Right ventricle myocardium inferior (tissue), 1 donor: ENCODE measurements at places on chromosomes 6 and 20. TPM values are rescaled to one million over a fixed set of nuclear protein-coding genes. Genes with fewer than 3 reads are reported as not detected.

DNA sequence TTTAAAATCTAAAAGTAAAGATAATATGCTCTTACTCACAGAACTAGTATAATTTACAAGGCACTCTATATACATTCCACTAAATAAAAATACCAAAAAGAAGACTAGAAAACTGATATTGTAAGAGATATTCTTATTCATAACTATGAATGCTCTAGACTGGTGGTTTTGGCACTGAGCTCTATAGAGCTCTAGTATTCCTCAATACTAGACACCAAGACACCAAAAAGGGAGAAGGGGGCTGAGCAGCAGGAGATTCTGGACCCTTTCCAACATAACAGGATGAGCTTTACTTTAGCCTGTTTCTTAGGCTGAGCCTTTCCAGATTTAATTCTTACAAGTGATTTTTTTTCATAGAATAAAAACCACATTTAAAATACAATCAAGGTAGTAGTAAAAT, 173.6 kb downstream of the COL21A1 start:
- DNase-seq = no peak

- DNase-seq = no peak
Measured at GRCh38 chr20:17643531-17644188, 38.4 kb downstream of the RRBP1 start.

DNA sequence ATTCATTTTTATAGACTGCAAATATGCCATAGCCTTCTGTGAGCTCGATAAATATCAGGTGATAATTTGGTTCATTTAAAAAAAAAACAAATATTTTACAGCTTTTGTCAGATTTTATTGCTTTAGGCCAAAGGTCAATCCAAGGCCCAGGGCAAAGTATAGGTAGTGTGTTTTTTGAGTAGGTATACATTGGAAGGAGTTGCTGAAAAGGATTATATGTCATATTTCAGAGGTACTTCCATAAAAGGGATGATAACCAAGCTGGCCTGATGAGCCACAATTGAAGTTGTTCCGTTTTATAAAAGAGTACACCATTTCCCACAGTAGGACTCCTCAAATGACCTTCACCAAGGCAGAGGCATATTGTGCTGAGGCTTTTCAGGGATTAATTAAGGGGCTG, 452.8 kb upstream of the FLRT3 start:
- no peak for DNase-seq

DNA sequence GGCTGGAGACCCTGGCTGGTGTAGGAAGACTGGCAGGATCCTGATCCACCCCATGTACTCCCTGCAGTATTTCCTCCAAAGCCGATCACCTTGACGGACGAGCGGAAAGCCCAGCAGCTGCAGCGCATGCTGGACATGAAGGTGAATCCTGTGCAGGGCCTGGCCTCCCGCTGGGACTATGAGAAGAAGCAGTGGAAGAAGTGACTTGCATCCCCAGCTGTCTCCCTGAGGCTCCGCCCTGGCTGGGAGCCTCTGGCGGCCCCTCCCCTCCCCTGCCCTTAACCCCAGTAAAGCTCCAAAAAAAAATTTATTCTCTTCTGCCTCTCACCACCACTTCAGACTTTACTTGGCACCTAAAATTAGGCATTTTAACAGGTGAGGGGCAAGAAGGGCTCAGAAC, 7.0 kb downstream of the COX4I2 start:
- DNase-seq = no peak

- no peak for DNase-seq
Measured at GRCh38 chr20:5687884-5688283, 62.3 kb upstream of the SHLD1 start.

GRCh38 chr6:91288741-91289140, 701.9 kb upstream of the MAP3K7 start:
- no peak for DNase-seq

GRCh38 chr6:3962291-3963280, 113.4 kb downstream of the FAM50B start:
- DNase-seq = no peak

The BMP5 gene
- 2.3 TPM for total RNA-seq

The CPNE1 gene
- total RNA-seq = 49.6 TPM

The MAFB gene
- total RNA-seq = 17.7 TPM
